ENCODE measurements at places on chromosomes 12 and 14.

DNA sequence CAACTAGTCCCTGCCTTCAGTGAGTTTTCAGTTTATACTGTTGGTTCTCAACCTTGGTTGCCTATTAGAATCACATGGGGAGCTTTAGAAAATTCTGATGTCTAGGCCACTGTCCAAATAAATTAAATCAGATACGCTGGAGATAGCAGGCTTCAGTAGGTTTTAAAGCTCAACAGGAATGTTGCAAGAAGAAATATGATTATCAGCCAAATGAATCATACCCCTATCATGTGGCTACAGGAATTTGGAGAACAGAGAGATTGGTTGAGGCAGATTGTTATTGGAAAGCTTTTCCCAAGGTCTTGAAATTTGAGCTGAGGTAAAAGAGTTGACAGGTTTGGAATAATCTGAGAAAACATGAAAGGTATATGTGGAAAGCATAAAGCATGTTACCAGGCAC, 125.3 kb downstream of the WIF1 start:
- no peak for DNase-seq

- no peak for DNase-seq
Measured at GRCh38 chr12:47149146-47149545, 69.4 kb upstream of the AMIGO2 start.

DNA sequence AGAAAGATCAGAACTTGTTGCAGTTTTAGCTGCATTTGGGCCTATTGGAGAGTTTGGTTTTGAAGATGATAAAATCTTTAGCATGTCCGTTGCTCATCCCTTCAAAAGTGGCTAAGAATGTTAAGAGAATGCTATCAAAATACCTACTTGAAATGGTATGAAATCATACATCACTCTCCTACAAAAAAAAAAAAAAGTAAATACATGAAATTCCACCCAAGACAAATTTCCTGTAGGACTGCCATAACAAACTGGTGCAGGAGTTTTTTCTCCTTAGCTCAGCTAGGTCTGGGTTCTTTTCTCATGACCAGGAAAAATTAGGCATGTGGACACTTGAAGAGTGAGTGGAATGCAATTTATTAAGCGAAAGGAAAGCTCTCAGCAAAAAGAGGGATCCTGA, 15.9 kb upstream of the FAR2 start:
- no peak for DNase-seq

GRCh38 chr12:112421363-112421762, 2.6 kb downstream of the PTPN11 start:
- no peak for DNase-seq

- no peak for DNase-seq
Measured at GRCh38 chr12:57626111-57626920, 6.7 kb downstream of the B4GALNT1 start.

GRCh38 chr14:81826081-81826480, 292.4 kb upstream of the SEL1L start:
- DNase-seq = no peak

- no peak for DNase-seq
Measured at GRCh38 chr12:11879306-11879705, 191.4 kb upstream of the BCL2L14 start.

- no peak for DNase-seq
Measured at GRCh38 chr14:102665621-102666020, 73.2 kb downstream of the RCOR1 start.

GRCh38 chr12:42109031-42109430, 35.6 kb downstream of the GXYLT1 start:
- no peak for DNase-seq

DNA sequence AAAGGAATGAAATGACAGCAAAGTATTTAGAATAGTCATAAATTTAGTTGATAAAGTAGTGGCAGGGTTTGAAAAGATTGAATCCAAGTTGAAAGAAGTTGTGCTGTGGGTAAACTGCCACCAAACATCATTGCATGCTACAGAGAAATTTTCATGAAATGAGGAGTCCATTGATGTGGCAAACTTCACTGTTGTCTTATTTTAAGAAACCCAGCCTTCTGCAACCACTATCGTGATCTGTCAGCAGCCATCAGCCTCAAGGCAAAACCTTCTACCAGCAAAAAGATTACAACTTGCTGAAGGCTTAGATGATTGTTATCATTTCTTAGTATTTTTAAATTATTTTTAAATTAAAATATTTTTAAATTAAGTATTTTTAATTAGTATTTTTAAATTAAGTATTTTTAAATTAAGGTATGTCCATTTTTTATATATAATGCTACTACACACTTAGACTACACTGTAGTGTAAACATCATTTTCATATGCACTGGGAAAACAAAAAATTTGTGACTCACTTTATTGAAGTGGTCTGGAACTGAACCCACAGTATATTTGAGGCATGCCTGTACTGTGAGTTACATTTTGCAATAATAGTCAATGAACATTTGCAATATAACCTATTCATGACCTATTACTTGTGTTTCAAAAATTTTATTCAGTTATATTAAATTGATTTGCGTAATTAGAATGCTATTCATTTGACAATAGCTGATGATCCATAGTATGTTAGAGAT, 67.2 kb upstream of the SYT1 start:
- DNase-seq = no peak

- DNase-seq = no peak
Measured at GRCh38 chr12:42683933-42684801, 94.6 kb upstream of the PRICKLE1 start.

DNA sequence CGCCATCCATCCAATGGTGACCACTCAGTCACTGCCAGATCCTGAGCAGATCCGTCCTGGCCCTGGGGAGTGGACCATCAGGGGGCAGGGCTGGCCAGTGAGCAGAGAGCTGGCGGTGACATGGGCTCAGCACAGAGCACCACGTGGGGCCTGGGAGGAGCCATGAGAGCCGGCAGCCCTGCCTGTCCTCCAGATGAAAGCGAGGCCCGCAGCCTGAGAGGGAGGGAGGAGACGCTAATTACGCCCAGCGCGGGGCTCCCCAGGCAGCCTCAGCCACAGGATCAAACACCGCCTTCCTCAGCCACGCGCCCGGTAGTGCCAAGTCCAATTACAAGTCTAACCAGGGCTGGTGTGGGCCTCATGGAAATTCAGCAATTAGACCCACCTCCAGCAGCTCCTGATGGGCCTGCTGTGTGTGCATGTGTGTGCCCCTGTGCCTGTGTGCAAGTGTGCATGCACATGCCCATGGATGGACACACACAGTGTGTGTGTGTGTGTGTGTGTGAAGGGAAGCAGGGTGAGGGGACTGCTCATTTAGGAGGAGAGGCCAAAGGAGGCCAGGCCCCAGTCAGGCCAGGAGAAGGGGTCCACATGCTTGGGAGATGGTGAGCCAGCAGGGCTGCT, 68.0 kb downstream of the KIF26A start:
- DNase-seq = no peak

GRCh38 chr14:83470466-83470865, 1936.8 kb upstream of the SEL1L start:
- DNase-seq = no peak

DNA sequence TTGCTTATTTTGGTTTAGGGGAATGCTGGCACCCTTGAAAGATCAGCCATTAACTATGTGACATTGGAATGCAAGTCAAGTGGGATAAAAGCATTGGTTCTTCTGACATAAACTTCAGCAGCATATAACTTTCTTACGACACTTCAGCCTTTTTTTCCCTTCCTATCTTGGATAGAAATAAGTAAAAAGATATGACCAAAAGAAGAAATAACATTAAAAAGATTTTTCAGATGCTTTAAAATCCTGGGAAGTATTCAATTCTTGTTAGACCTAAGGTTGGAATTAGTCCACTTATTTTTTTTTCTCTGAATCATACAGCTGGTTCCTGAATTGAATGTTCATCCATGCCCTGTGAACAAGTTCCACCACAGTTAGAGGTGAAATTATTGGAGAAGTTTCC, 85.6 kb upstream of the TSPAN8 start:
- DNase-seq = no peak

DNA sequence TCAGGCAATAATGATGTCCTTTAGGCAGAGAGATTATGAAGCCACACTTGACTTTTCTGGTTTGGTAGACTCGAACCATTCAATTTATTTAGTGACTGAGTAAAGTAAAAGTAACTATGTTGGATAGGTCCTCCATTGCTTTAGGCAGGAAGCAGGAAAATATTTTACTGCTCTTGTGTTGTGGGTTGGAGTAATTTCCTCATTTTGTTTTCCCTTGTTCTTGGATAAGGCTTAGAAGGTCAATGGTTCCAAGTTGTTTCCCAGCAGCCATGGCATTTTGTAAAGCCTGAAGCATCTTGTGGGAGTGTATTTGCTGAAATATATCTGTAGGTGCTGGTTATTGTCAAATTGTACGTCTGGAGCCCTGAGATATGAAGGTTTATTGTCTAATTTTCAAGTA, 161.2 kb upstream of the SLC38A2 start:
- DNase-seq = no peak

DNA sequence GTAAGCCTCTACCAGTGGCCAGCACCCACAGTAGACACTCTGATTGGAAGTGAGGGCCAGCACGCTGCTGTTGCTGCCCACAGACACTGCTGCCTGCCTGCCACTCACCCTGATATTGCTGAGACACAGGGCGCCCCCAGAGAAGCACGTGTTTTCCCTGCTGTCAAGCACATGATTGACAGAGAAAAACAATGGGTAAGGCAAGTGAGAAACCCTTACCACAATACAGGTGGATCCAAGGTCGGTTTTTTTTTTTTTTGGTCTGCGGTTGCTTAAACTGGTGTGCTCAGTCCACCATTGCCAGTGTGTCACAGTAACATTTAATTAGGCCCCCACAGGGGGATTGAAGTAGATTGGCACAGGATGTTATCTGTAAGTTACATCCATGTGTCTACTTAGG, 65.9 kb downstream of the WDR20 start:
- no peak for DNase-seq

GRCh38 chr12:117778656-117779055, 190.1 kb downstream of the KSR2 start:
- no peak for DNase-seq

DNA sequence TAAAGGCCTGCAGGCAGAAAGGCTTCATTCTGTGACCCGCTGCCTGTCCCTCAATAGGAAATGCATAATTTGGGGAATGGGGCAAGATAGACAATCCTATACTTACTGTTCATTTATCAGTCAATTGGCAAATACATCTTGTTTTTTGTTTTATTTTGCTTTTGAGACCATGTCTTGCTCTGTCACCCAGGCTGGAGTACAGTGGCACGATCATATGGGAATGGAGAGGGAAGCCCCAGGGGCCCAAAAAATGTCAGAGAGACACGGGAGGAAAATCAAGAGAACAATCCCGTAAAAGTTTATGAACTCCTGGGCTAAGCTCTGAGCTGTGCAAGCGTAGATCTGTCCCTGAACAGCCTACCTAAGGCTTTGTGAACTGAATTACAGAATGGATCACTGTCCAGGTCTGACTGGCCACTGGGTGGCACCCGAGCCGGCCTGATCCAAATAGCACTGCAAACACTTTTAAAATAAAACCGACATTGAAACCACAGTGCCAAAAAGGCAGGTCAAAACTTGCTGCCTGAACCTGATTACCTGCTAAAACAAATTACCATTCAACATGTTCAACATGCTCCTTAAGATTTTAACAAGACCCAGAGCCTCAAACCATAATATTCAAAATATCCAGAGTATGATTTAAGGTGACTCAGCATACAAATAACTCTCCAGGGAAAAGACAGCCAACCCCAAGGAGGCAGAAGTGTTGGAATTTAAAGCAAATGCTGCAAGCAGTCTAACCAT, 11.8 kb downstream of the COPS7A start:
- DNase-seq = peak; percentile 49

GRCh38 chr12:132388379-132389015, 59.1 kb upstream of the GALNT9 start:
- DNase-seq = no peak

DNA sequence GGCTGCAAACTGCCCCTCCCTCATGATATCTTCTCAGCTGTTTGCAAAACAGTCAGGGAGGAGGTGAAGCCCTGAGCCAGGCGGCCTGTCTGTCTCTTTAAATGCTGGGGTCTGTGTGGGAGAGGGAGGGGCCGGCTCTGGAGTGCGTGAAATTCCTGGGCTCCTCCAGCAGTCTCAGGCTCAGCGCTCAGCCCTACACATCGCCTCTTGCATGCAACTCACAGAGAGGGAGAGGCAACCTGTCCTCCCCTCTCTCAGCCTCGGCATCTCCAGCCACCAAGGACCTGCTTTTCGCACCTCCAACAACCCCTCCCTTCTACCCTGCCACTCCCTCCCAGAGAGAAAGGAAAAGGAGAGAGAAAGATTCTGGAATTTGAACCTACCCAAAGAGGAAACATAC, at the start of gene NRXN3:
NRXN3 (plus strand) TSS at position 171 of the 400 bp plus-strand sequence. CDS start 72,721 bp downstream, outside the sequence.
- no peak for DNase-seq

DNA sequence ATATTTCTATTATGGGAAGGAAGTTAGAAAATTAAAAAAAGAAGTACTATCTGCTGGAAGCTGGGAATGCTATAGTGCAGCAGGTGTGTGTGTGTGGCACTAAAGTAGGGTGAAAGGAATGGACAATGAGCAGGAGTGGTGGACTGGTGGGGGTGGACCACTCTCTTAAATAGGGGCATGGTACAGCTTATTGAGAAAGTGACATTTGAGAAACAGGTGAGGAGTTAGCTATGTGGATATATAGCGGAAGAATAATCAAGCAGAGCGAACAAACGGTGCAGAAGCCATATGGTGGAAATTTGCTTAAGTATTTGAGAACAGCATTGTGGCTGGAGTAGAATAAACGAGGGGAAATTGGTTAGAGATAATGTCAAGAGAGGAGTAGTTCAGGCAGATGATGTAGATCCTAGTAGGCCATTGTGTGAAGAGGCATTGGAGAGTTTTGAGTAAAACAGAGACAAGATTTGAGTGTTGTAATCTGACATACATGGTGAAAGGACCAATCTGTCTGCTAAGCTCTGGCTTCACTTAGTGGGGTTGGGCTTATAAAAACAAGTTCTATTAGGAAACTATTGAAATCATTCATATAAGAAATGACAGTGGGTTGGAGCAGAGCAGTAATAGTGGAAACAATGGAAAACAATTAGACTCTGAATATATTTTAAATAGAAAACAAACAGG, 149.2 kb upstream of the SYT10 start:
- DNase-seq = no peak

DNA sequence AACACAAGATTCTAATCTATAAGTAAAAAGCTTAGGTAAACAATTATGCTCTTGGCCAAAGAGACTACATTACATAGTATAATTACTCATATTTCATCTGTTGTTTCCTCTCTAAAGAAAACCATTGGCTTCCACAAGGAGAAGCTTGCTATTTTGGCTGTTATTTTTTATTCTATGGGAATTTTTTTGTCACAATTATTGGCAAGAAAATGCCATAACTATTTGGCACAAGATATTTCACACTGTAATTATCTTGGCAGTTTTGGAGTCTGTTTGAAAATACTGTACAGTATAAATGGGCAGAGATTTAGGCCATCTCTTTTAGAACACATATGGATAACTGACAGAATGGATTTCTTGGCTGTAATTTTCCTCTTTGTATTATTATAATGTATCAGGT, 51.2 kb downstream of the KCNH5 start:
- DNase-seq = no peak

GRCh38 chr14:36848213-36848612, 186.6 kb downstream of the PAX9 start:
- DNase-seq = no peak

- DNase-seq = no peak
Measured at GRCh38 chr12:94717656-94718055, 67.3 kb upstream of the TMCC3 start.

- DNase-seq = no peak
Measured at GRCh38 chr14:28294834-28295440, 471.6 kb upstream of the FOXG1 start.

All from stimulated activated naive CD8-positive, alpha-beta T cell treated with anti-CD3 and anti-CD28 coated beads, Interleukin-15, Interleukin-2, amounts not matched to agents 100 U/mL and 50 U/mL, for 24 hours (primary cell).